ENCODE measurements at places on chromosomes 7 and 10. TPM values are rescaled to one million over a fixed set of nuclear protein-coding genes. Genes with fewer than 3 reads are reported as not detected.

DNA sequence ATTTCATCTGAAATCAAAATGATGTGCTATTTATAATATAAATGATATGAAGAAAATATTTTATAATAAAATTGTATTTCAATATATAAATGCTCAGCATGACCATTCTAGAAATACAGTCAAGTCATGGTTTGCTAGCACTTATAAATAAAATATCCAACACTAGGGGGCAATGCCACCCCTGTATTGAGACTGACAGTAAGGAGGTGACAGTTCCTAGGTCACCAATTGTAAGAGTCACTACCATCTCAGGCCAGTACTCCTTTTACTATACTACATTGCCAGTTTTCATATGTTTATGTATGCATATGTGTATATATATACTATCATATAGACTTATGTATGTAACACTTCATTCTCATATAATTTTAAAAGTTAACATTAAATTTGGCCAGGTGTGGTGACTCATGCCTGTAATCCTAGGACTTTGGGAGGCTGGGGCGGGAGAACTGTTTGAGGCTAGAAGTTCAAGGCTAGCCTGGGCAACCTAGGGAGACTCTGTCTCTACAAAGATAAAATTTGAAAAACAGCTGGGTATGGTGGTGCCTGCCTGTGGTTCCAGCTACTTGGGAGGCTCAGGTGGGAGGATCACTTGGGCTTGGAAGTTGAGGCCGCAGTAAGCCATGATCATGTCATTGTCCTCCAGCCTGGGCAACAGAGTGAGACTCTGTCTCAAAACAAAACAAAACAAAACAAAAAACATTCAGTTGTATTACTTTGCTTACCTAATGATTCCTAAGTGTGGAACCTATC lies 2.4 kb upstream of the CNOT4 start:
- DNase-seq = no peak

GRCh38 chr7:44109991-44110390 lies 5.8 kb downstream of the AEBP1 start:
- DNase-seq = no peak

DNA sequence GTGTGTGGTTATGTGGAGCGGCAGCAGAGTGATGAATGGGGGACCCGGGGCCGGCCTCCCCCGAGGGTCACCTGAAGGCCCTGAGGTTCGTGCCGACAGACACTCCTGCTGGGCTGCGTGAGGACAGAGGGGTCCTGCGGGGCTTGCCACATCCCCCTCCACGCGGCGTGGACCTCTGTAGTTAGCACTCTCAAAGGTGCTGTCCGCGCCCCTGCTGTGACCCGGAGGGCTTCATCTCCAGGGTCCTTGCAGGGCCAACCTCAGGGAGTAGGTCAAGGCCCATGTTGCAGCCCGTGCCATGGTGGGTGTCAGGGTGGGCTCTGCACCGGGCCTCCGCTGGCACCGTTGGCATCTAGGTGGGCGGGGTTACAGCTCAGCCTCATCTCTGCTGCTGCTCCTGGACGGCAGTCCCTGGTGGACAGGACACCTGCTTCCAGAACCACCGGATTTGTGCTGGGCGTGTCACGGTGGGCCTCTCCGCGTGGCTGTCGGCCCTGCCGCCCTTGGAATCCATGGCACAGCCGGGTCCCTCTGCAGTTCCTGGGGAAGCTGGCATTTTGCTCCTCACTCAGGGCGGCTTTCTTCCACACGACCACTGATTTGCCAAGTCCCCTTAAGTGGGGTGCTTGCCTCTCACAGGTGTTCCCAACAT lies 19.8 kb upstream of the GET4 start:
- no peak for DNase-seq

- no peak for DNase-seq
Observed at GRCh38 chr10:129715805-129716204, 248.3 kb downstream of the EBF3 start.

DNA sequence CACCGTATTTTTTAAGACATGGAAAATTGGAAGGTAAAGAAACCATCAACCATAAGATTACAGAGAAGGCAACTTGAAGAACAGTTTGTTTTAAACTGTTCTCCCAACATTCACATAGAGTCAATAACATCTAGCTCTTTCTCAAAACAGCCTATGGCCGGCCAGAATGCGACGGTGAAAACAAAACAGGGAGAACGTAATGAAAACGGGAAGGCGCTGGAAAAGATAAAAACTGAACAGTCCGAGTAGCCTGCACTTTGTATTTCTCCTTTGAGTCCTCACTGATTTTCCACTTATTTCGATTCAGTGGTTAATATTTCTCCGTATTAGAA lies 637 bp downstream of the MICU1 start:
- DNase-seq = no peak

DNA sequence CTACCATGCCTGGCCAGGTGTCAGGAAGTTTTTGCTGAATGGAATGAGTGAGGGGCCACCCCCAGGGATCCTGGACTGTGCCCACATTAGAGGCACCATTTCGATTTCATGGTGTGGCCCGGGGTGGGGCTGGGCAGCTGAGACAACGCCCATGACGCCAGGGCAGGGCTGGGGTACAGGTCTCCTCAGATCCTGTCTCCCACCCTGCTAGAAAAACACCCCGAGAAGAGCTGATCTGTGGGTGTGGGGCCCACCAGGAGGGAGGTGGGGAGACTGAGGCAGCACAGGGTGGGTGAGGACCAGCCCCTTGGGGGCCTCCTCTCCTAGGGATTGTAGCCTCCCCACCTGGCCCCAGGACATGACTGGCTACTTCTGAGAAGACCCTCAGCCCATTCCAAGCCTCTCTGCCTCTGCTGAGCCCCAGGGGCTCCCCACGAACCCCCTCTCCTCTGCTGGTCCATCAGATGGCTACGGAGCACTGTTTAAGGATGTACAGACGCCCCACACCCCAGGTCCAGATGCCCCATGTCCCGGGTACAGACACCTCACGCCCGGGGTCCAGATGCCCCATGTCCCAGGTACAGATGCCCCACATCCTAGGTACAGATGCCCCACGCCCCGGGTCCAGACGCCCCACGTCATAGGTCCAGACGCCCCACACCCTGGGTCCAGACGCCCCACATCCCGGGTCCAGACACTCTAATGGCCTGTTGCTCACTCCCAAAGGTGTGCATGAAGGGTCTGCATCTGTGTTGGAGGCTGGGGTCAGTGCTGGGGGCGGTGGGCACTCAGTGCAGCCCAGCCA lies 99.4 kb downstream of the MICALL2 start:
- no peak for DNase-seq

DNA sequence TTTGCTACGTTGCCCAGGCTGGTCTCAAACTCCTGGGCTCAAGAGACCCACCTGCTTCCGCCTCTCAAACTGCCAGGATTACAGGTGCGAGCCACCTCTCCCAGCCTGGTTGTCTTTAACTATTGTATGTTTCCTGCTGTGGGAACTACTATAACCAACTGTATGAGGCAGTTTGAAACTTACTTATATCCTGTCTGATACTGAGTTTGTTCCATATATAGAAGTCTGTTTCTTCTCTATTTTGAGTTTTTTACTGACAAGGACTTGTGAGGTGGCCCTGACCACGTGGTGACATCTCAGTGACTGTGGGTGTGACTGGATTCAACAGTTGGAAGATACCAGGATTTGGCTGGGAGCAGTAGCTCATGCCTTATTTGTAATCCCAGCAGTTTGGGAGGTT lies 14.2 kb downstream of the FBH1 start:
- no peak for DNase-seq

GRCh38 chr10:78742730-78743615 lies 325.8 kb upstream of the ZMIZ1 start:
- no peak for DNase-seq

DNA sequence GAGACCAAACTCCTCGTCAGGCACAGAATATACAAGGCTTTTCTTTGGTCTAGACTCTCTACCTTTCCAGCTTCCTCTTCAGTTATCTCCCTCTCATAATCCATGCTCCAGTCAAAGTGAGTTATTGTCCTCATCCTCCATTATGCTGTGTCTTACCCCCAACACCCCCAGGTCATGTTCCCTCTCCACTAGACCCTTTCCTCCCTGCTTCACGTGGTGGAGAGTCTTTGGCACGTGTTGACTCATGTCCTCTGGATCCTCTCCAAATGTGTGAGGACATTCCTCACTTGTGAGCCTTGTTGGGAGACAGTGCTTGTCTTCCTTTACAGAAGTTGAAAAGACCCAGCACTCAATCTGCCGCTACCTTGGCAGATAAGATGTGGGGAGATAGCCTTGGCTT lies 36.0 kb upstream of the DLD start:
- DNase-seq = no peak

- DNase-seq = no peak
Observed at GRCh38 chr7:152871005-152871677, 111.6 kb downstream of the ACTR3B start.

GRCh38 chr7:6221340-6222319 lies 50.8 kb downstream of the CYTH3 start:
- no peak for DNase-seq

GRCh38 chr10:44978570-44979280 lies at the start of gene DEPP1:
Gene DEPP1, minus strand, starts transcription at chr10:44978809. Its CDS starts 779 bp downstream, at chr10:44978030.
- DNase-seq = peak; percentile 85

DNA sequence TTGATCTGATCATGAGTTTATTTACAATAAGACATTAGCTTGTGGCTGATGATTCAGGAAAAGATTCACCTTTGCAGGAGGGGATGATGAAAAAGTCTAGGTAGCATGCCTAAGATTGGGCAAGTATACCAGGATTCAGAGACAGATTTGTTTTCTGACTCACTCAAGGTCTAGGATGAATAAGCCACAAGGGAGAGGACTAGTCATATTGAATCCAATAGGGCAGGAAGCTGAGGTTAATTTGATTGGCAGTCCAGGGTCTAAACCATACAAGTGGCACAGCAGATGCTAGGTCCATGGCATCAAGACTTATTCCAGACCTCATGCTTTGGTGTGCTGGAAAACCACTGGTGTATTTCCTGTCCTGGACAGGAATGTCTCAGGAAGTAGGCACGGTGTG lies 1133.4 kb downstream of the XPNPEP1 start:
- no peak for DNase-seq

GRCh38 chr7:69864274-69864673 lies 266.0 kb downstream of the AUTS2 start:
- DNase-seq = no peak

Gene GNAI1
- polyA plus RNA-seq = 50.8 TPM

Gene IL15RA
- 1.2 TPM for polyA plus RNA-seq

Gene ODAD2
- polyA plus RNA-seq = 1.6 TPM

Gene UNCX
- not detected for polyA plus RNA-seq

Gene CALML5
- polyA plus RNA-seq = not detected

Gene MOGAT3
- 0.15 TPM for polyA plus RNA-seq

Gene PHYHIPL
- 3.5 TPM for polyA plus RNA-seq

Gene EBLN1
- polyA plus RNA-seq = not detected

Gene GCK
- polyA plus RNA-seq = 4.9 TPM
